A549 treated with ZK216348 at 1 μM for 4 hours (cell line): ENCODE measurements at places on chromosomes 11 and 22. TPM values are rescaled to one million over a fixed set of nuclear protein-coding genes. Genes with fewer than 3 reads are reported as not detected.

Gene SLC6A5
- total RNA-seq: not detected in 5 replicates

Gene FAT3
- 0.27 to 0.67 TPM (median 0.49 TPM) in 5 replicates for total RNA-seq

Gene OSBPL5
- total RNA-seq: 5.1 to 9.0 TPM (median 6.2 TPM) in 5 replicates

Gene MEI1
- total RNA-seq: 0.21 TPM in 1 of 5 replicates, not detected in the others

Gene VSTM5
- not detected in 5 replicates for total RNA-seq

Gene LMNTD2
- total RNA-seq: 1.5 to 4.4 TPM (median 2.8 TPM) in 5 replicates

Gene PANX2
- total RNA-seq: 3.7 to 7.7 TPM (median 7.1 TPM) in 5 replicates

Gene PYGM
- 0.36 to 0.73 TPM (median 0.39 TPM) in 5 replicates for total RNA-seq

Gene ELMOD1
- 0.25 to 0.42 TPM (median 0.32 TPM) in 5 replicates for total RNA-seq

Gene EMID1
- total RNA-seq: 0.27 to 0.52 TPM (median 0.43 TPM) in 4 of 5 replicates, not detected in the other

Gene CCS
- 22.1 to 34.1 TPM (median 30.4 TPM) in 5 replicates for total RNA-seq

Gene NOX4
- total RNA-seq: not detected in 5 replicates

Gene C1QTNF4
- total RNA-seq: 0.23 TPM in 1 of 5 replicates, not detected in the others

Gene ALDH3B1
- total RNA-seq: 91.9 to 140 TPM (median 128 TPM) in 5 replicates

Gene OR52I1
- total RNA-seq: not detected in 5 replicates

Gene RAG2
- total RNA-seq: not detected in 5 replicates

Gene MMP8
- total RNA-seq: not detected in 5 replicates

Gene SCN2B
- not detected in 5 replicates for total RNA-seq

Gene MYO18B
- total RNA-seq: 0.07 to 0.15 TPM in 2 of 5 replicates, not detected in the others

Gene PRG2
- not detected in 5 replicates for total RNA-seq

Gene SCT
- total RNA-seq: not detected in 5 replicates

Gene RAB36
- 5.1 to 8.4 TPM (median 7.1 TPM) in 5 replicates for total RNA-seq

Gene CNTN5
- not detected in 5 replicates for total RNA-seq

Gene LINC01488
- total RNA-seq: not detected in 5 replicates

Gene TXNRD2
- total RNA-seq: 24.8 to 41.3 TPM (median 38.8 TPM) in 5 replicates

Gene P4HA3
- total RNA-seq: 37.2 to 64.7 TPM (median 49.8 TPM) in 5 replicates

Gene OR8A1
- not detected in 5 replicates for total RNA-seq

Gene MS4A12
- total RNA-seq: not detected in 5 replicates

Gene PRODH
- total RNA-seq: 0.38 to 1.6 TPM (median 1.4 TPM) in 5 replicates

Gene PTGDR2
- 0.06 to 0.09 TPM in 2 of 5 replicates, not detected in the others for total RNA-seq

Gene GLYAT
- not detected in 5 replicates for total RNA-seq

Gene BDNF
- 6.7 to 10.1 TPM (median 8.4 TPM) in 5 replicates for total RNA-seq

Gene PACS1
- total RNA-seq: 54.8 to 98.9 TPM (median 79.2 TPM) in 5 replicates

Gene ACR
- 0.19 to 0.54 TPM in 2 of 5 replicates, not detected in the others for total RNA-seq

Gene HTR3A
- total RNA-seq: not detected in 5 replicates
